Natural killer cell (primary cell): ENCODE measurements at places on chromosomes 5 and 9.

- no peak for DNase-seq
- H3K27ac ChIP-seq = no peak overlapping the region
- no peak overlapping the region for H3K4me3 ChIP-seq
These were observed 3.9 kb downstream of the VDAC1 start for GRCh38 chr5:134000696-134001453.

- no peak overlapping the region for H3K4me3 ChIP-seq
- H3K27ac ChIP-seq = no peak overlapping the region
- no peaks in the 10 kb centered on the region for H3K4me1 ChIP-seq
- H3K36me3 ChIP-seq = no peaks in the 10 kb centered on the region
- no peak for DNase-seq
These were observed 1215.0 kb upstream of the CDH9 start for GRCh38 chr5:28253431-28253830.

DNA sequence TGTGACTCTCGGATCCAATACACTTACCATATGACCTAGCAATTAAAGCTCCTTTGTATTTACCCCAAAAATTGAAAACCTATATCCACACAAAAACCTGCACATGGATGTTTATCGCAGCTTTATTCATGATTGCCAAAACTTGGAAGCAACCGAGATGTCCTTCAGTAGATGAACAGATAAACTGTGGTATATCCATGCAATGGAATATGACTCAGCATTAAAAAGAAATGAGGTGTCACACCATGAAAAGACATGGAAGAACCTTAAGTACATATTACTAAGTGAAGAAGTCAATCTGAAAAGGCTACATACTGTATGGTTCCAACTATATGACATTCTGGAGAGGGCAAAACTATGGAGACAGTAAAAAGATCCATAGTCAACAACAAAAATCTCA is 82.0 kb upstream of the PHF24 start:
- H3K4me1 ChIP-seq = no peaks in the 10 kb centered on the region
- no peak overlapping the region for H3K4me3 ChIP-seq
- H3K27me3 ChIP-seq = peaks cover 3% of the 10 kb centered on the region

GRCh38 chr5:21774801-21775200 is 1078.3 kb downstream of the CDH12 start:
- H3K27ac ChIP-seq = no peak overlapping the region
- H3K4me1 ChIP-seq = no peaks in the 10 kb centered on the region

DNA sequence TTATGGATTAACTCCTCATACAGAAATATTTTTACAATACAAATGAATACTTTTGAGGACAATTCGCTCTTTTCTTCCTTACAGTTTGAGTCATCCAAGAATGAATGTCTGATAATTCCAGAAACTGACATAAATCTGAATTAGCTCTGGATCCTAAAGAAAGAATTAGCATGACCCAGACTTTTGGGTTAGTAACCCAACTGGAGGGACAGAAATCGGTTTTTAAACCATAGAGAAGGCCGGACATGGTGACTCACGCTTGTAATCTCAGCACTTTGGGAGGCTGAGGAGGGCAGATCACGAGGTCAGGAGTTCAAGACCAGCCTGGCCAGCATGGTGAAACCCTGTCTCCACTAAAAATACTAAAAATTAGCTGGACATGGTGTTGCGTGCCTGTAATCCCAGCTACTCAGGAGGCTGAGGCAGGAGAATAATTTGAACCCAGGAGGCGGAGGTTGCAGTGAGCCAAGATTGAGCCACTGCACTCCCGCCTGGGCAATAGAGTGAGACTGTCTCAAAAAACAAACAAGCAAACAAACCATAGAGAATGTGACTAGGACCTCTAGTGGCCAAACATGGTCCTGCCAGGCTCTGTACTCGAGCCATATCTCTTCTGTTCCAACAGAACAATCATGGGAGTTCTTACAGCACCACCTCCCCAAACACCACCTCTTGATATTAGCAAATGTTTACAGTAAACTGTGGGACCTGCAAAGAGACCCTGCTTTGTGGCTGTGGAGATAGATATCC is 44.8 kb downstream of the LURAP1L start:
- DNase-seq = no peak
- no peak overlapping the region for H3K27ac ChIP-seq
- H3K4me1 ChIP-seq = no peaks in the 10 kb centered on the region
- no peaks in the 10 kb centered on the region for H3K36me3 ChIP-seq

- no peak for DNase-seq
- H3K4me3 ChIP-seq = no peak overlapping the region
- H3K4me1 ChIP-seq = peaks cover 17% of the 10 kb centered on the region
- H3K27me3 ChIP-seq = no peaks in the 10 kb centered on the region
- H3K36me3 ChIP-seq = no peaks in the 10 kb centered on the region
- H3K27ac ChIP-seq = no peak overlapping the region
These were observed 43.3 kb downstream of the ANKRD33B start for GRCh38 chr5:10607023-10607665.

GRCh38 chr9:99140685-99141314 is 35.9 kb downstream of the TGFBR1 start:
- H3K27me3 ChIP-seq = no peaks in the 10 kb centered on the region
- peaks cover 75% of the 10 kb centered on the region for H3K36me3 ChIP-seq
- H3K27ac ChIP-seq = peak overlapping the region; percentile 14
- DNase-seq = no peak
- no peak overlapping the region for H3K4me3 ChIP-seq
